ENCODE measurements at places on chromosomes 12 and 14. TPM values are rescaled to one million over a fixed set of nuclear protein-coding genes. Genes with fewer than 3 reads are reported as not detected.
A peak's percentile ranks its signal among the peaks of the same experiment; 100 is the strongest.

- DNase-seq = peak; percentile 81
Measured at GRCh38 chr14:64755781-64756221, 51.6 kb downstream of the PLEKHG3 start.

- DNase-seq = no peak
Measured at GRCh38 chr14:82146846-82147245, 613.2 kb upstream of the SEL1L start.

DNA sequence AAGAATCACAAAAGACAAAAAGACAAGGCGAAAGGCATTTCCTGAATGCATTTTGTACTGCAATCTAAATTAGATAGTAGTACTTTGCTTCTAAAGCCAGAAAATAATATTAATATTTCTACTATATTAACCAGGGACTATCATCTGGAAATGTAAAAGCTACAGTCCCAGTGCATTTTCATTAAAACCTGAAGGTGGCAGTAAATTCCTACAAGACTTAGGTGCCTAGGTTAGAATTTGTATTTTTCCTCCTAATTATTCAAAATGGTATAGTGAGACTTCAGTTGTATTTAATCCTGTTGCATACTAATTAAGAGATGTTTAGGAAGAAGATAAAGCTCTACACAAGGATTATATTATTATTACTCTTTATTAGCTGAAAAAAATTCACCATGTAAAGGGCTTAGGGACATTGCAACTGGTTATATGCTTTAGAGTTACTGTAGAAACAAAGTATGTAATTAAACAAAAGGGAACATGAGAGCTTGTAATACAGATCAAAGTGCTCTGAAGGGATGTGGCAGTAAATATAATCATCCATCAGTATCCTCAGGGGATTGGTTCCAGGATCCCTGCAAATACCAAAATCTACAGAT, 53.6 kb downstream of the BRMS1L start:
- no peak for DNase-seq

- no peak for DNase-seq
Measured at GRCh38 chr12:2226641-2227040, 173.9 kb downstream of the CACNA1C start.

DNA sequence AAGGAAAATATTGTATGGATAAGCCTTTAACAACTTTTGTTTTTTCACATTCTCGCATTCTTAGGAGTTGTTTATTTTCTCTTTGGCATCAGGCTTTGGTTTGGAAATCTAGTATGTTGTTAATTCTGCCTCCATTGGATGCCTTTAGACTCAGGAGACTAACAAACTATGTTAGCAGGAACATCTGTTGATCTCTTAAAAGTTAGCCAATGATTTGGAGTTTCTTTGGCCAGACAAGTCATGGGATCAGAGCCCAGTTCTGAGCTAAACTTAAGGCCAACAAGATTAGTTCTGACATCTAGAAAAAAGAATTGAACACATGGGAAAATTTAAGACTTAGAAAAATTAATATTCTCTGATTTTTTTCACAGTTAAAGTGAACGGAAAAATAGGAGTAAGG, 35.3 kb upstream of the STRAP start:
- DNase-seq = no peak

DNA sequence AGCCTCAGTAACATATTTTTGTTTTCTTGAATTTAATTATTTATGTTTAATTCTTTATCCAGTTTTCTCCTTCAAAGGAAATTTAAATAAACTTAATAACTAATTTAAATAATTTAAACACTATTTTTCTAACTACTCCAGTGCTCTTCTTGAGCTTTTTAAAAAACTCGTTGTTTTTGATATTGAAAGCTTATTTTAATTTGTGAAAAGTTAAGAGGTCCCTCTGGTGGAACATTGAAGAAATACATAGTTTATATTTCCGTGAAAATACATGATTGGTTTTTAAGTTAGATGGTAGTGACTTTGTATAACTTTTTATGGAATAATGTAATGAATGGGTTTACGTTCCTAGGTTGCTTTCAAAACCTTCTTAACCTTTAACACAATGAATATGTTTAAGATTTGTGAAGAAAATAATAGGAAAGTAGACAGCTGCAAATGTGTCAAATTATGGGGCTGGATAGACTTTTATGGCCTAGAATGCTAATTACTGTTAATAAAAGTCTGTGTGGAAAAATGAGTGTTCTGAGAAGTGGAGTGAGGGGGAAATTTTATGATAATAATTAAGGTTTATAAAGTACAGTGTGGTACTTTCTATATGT, 45.9 kb upstream of the MSRB3 start:
- DNase-seq = peak; percentile 4

DNA sequence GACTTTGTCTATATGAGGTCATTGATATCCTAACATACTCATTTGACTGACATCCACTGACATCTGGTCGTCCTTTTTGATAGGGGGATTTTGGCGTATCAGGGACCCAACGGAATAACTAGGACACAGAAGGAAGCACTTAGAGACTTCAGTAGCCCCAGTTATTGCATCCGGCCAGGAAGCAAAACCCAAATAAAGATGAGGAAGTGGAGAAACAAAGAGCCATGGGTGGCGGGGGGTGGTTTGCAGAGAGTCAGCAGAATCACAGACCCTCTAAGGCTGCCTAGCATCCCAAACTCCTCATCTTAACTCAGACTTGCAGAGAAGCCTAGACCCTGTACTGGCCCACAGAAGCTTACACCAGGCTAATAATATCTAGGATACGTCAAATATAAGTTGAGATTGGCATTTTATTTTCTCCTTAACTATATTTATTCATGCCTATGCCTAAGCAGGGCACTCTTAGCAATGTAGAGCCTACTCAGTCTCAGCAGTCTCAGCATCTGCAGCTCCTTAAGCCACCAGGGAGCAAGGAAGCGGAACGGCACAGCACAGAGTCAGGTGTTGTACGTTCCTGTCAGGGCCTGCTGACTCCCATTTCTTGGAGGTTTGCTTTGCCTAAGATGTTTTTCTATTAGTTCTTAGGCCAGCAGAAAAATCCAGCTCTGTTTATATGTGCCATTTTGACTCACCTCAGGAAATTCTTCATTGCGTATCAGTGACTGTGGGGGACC, 45.1 kb downstream of the KCNA1 start:
- DNase-seq = no peak

DNA sequence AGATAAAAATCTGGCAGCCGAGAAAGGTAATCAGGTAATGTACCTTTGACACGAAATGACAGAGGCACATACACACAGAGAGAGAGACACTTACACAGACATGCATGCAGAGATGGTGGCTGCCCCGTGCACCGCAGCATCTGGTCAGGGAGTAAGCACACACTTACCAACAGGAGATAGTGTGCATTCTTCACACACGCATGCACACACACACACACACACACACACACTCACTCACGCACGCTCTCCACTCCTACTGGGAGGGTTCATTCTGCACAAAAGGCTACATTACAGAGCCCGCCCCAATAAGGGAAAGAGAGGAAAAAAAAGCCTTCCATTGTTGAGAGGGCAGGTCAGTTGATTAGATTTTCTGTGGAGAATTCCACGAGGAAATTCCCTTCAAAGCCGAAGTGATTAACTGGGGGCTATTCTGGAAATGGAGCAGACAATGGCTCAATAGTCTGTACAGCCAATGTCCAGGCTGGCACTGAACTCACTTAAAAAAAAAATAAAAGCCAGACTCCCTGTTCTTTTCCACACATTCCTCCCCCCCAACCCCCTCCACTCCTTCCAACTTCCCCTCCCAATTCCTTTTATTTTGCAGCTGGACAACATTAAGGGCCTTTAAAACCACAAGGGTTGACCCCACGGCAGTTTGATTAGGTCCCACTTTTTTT, 1.4 kb upstream of the SOX5 start:
- no peak for DNase-seq

DNA sequence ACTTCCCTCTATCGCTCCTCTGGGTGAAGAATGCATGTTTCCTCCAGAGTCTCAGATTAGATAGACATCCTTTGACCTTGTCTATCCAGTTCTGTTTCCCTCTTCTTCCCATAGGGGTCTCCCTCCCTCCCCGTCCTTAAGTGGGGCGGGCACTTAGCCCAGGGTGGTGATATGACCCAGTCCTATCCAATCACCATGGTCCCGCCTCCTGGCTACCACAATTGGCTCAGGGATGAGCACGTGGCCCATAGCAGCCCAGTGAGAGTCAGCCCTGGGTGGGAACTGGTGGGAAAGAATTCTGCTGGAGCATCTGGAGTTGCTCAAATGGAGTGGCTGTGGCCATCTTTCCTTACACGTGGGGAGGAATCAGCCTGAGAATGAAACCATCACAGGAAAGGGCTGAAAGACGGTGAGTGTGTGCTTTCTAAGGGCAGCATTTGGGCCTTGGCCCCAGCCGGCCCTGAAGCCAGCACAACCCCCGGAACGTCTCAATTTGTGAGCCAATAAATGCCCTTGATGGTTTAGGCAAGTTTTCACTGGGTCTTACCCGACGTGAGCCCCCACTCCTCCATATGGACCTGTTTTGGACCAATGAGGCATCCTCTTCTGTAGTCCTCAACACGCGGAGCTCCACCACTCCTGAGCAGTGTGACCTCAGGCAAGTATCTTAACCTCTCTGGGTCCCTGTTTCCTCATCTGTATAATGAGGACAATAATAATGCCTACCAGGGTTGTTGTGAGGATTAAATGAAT, 14.4 kb upstream of the MLXIP start:
- DNase-seq = peak; percentile 99

- DNase-seq = no peak
Measured at GRCh38 chr12:67692966-67693365, 44.4 kb downstream of the DYRK2 start.

DNA sequence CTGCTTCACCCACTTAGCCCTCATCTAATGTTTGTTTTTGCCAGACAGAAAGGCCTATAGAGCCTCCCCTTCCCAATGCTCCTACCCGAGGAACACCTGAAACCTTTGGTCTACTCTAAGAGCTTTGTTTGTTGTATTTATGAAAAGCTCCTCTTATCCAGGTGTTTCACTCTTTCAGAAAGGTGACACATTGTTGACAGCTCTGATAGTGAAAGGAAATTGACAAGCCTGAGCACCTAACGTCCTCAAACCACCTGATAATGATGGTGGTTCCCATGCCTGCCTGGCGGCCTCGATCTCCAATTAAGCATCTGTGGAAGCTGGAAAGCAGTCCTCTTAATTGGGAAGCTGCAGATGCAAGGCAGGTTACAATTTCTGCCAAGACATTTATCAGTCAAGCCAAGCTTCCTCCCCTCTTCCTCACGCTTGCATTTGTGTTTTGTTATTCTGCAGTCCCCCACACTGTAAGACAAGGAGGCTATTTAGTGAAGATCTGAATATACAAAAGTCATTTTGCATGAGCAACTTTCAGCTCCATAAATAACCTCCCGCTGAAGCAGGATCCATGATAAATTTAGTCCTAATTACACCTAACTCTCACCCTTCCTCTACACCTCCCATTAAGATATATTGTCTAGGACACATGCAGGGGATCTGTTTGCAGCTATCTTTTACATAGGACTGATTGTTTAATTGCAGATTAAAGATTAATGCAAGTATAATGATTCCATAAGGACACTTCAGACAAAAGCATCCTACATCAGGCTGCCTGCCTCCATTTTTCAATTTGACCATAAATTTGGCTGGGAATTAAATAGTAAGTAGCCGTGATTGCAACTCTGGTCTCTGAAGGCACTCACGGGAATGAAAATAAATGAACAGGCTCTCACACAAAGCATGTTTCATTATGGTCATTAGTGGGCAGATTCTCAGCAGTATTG, 288.6 kb downstream of the PDZRN4 start:
- no peak for DNase-seq

Gene CLEC2B
- total RNA-seq = 0.60 TPM

DNA sequence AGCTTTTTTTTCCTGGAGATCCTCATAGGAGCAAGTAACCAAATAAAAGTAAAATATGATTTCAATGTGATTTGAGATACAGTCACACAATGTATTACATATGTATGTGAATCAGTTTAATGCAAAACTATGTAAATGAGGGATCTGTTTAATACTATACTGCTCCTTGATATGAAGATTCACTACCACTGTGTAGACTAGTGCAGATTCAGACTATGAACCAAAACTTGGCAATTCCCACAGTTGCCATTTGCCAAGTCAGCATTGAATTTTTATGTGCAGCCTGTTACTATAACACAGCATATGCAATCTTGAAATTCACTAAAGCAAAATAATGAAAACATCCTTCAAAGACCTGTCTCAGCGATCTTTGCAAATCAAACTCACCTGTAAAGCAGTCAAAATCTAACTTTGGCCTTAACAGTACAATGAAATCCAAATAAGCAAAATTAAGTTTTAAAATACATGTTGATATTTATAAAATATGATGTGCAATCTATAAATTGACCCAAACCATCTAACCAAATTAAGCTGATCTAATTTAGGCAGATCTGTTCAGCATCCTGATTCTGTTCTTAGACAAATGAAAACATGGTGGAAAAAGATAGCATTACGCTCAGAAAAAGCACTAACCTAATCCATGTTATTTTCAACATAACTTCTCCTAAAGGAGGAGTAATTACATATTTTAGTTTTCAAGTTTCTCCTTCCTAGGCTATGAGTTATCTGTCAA, 25.5 kb upstream of the LMNTD1 start:
- DNase-seq = no peak

DNA sequence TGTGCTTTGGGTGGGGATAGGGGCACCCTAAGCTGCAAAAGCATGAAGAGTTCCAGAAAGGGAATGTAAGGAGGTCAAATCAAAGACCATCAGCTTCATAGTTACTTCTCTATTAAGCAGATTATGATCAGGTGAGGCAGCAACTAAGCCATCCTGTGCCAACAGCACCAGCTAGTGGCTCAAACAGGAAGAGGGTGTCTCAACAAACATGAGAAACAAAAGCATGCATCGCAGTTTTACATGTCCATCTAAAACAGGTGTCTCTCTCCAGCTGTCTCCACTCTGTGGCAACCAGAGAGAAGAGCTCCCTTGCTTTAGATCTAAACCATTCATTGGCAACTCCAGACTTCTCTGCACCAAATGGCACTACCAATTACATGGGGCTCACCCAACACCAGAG, 52.9 kb downstream of the ACTN1 start:
- peak; percentile 30 for DNase-seq

GRCh38 chr14:81153187-81153586, 67.6 kb downstream of the GTF2A1 start:
- DNase-seq = no peak

All from HT1080 (cell line).